ENCODE measurements at places on chromosomes 7 and 10.

DNA sequence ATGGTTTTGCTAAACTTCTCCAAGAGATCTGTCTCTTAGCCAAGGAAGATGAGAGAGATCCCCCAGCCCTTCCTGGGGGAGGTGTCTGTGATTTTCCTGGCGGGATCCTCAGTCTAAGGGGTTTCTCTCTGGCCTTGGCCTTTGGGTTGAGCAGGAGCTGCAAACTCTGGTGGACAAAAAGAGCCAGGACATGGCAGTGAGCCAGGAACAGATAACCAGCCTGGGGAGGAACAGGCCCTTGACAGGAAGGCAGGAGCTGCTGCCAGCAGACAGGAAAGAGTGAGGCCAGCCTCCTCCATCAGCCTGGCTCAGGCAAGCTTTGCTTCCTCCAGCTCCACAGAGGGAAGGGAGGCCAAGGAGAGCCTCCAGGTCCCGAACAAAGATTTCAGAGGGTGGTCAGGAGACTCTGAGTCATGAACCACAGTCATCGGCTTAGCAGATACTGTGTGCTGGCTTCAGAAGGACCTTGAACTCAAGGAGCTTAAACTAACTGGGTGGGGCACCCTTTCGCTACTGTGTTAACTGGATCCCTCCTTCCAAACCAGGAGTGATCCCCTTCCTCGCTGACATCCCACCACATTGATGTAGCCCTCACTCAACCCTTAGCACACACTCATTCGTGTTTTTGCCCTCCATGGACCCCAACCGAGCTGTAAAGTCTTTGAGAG is 34.7 kb downstream of the DDIT4 start:
- no peak for DNase-seq

DNA sequence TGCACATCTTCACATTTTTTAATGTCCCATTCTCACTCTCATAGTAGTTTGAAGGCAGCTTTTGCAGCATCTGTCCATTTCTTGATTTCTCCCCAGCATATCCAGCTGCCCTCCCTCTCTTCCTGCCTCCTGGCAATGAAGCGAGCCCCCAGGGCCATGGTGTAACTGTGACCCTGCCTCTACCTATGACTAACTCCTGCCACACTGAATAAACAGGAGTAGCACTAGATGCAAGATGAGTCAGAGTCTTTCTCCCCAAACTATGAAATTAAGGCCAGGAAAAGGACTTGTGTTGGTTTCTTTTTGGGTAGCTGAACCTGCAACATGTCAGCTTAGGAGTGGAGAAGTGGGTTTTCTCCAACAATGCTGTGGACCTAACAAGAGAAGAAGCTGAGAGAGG is 329.0 kb downstream of the RNLS start:
- no peak for DNase-seq

DNA sequence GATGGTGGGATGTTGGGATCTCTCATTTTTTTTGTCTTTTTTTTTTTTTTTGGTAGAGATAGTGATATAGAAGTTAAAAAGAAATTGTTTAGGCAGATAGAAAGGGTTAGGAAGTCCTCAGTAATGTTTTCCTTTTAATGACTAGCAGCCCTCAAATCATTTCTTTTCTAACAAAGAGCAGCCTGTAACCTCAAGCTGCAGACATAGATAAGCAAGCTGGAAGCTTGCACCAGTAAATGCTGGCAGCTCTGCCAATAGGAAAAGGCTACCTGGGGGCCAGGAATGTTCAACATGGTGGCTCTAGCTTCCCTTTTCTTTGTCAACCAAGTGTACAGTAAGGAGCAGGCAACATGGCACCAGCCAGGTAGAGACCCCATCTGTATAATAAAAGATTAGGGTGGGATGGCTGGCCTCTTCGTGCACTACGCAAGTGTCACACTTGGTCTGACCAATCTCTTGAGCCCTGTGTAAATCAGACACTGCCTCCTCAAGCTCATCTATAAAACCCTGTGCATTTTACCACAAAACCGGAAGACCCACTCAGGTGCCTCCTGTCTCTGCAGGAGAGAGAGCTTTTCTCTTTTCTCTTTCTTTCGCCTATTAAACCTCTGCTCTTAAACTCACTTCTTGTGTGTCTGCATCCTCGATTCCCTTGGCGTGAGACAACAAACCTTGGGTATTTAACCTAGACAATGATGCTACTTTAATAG is 212.9 kb downstream of the SNX10 start:
- no peak for DNase-seq

GRCh38 chr7:12861070-12861469 is 173.6 kb downstream of the ARL4A start:
- DNase-seq: peak; percentile 9

DNA sequence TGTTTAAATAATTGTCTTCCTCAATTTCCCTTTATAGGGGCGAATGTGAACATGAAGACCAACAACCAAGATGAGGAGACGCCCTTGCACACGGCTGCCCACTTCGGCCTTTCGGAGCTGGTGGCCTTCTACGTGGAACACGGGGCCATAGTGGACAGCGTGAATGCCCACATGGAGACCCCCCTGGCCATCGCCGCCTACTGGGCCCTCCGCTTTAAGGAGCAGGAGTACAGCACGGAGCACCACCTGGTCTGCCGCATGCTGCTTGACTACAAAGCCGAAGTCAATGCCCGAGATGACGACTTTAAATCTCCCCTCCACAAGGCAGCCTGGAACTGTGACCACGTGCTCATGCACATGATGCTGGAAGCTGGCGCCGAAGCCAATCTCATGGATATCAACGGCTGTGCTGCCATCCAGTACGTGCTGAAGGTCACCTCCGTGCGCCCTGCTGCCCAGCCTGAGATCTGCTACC is 42.1 kb downstream of the ASB4 start:
- no peak for DNase-seq

DNA sequence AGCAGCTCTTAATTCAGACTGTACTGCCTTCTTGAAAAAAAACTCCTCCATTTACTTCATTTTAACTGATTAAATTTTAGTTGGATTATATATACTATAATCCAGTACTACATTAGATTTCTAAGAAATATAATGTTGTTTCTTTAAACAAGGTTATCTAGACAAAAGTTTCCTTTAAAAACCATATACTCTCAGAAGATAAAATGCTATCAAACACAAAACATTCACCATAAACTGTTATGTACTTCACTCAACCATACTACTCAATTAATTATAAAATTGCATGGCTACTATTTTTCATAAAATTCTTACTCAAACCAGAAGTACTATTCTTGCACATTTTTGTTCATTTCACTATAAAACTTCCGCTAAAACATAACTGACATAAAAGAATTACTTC is 12.7 kb downstream of the GPR22 start:
- no peak for DNase-seq

- no peak for DNase-seq
Measured at GRCh38 chr10:45052700-45053099, 52.0 kb downstream of the ZNF22 start.

DNA sequence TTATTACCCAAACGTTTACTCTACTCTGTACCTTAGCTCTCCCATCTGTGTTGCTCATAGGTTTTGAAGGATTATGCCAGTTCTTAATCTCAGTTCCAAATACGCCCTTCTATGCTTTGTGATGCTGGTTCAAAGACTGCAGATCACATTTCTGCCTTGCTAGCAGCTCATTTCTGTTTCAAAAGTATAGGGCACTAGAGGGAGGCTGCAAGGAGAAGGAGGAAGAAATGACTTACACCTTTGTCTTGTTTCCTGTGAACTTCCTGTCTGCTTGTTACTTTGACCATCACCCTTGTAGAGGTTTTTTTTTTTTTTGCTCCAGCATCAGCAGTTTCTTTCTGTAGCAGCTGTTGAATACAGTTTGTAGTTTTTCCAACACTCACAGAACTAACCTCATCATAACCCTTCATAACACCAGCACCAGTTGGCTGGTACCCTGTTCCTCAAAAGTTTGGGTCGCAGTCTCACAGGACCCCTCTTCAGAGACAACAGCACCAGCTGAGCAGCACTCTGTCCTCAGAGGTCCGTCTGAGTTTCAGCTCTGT is 16.5 kb downstream of the SLK start:
- no peak for DNase-seq

DNA sequence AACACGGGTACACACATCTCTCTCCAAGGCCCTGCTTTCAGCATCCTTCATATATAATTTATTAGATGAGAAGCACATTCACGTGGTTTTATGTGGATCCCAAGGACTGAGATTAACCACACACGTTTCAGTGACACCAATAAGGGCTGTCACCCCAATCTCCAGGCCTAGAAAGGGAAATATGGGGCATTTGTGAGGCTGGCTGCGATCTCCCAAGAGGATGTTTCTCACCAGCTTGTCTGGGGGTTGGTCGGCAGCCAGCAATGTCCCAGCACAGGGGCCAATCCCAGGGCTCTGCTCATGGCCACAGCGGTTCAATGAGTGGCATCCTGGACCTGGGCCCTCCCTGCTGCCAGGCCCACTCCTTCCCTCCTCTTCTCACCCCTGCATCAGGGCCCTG is 115.5 kb downstream of the ITIH5 start:
- DNase-seq: no peak

DNA sequence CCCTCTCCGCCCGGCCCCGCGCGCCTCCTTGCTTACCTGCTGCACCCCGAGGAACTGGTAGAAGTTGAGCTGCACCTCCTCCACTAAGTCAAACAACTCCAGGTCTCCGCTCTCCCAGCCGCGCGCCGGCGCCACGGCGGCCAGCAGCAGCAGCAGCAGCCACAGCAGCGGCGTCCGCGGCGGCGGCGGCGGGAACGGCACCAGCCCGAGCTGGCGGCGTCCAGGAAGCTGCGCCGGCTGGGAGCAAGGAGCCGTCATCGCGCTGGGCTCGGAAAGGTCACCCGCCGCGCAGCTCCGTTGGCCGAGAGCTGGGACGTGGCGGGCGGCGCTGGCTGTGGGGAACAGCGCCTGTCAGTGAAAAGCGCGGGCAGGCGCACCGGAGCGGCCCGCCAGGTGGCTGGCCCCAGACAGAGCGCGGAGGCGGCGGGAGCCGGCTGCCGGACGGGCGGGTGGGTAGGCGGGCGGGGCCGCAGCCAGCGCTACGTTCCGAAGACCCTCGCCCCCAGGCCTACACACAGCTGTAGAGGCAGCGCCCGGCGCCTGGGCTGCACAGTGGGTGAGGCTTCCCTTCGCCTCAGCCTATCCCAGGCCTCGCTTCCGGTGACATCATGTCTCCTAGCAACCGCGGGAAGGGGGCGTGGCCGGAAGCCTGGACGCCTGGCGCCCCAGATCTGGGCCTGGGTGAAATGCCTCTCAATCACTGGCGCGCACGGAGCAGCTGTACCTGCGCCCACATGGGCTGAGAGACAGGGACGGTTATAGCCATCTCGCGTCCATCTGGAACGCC is at the start of gene DNAJC1:
DNAJC1 (minus strand) TSS at position 554 of the 787 bp plus-strand sequence; CDS start at position 258, 296 bp downstream.
- DNase-seq: peak; percentile 96

DNA sequence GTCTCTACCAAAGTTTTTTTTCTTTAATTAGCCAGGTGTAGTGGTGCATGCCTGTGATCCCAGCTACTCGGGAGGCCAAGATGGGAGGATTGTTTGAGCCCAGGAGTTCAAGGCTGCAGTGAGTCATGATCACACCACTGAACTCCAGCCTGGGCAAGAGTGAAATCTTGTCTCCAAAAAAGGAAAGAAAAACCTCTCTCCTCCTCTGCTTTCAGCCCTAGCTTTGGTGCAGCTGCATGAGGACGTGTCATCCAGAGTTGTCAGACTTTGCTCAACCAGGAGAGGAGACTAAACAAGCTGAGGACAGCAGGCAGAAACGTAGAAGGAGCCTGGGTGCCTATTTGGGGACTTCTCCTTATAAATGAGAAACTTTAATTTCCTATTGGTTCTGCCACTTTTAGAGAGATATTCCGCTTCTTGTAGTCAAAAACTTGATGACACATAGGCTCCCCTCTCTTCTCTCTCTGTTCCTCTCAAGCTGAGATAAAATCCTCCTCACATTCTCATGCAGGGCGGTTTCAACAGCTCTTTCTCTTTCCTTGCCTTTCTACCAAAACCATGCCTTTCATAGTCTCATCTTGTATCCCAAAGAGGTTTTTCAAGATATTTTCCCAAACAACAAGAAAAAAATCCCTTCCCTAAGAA is 205.4 kb downstream of the ARHGAP12 start:
- peak; percentile 17 for DNase-seq

GRCh38 chr10:7288060-7288690 is 122.7 kb downstream of the SFMBT2 start:
- DNase-seq: no peak

DNA sequence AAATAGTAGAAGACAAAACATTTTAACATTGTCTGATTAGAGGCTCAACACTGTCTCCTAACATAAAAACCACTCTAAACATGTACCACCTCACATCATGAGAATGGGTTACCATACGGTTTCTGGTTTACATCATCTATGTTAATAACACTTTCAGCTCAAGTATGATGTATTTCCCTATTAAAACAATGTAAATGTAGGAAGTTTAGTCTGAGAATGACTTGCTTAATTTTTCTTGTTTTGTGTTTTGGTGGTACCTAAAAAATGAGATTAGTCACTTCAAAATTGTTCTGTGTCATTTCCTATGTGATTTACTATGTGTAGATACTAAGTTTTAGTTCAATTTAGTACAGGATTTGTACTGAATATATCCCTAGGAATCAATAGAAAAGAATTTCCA is 195.8 kb upstream of the SEMA3C start:
- no peak for DNase-seq

DNA sequence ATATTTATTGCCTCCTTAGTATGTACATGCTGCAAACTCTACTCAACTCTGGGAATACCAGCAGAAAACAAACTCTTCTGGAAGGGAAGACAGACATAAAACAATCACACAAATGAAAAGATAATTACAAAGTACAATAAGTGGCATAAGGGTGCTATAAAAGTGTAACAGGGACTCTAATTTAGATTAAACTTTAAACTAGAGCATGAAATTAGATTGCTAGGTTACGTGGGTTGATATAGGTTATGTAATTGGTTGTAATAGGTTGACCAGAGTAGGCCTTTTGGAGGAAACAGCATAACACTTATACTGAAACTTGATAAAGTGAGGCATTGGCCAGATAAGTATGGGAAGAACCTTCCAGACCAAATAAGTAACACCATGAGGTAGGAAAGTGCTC is 26.2 kb upstream of the DKK1 start:
- no peak for DNase-seq

DNA sequence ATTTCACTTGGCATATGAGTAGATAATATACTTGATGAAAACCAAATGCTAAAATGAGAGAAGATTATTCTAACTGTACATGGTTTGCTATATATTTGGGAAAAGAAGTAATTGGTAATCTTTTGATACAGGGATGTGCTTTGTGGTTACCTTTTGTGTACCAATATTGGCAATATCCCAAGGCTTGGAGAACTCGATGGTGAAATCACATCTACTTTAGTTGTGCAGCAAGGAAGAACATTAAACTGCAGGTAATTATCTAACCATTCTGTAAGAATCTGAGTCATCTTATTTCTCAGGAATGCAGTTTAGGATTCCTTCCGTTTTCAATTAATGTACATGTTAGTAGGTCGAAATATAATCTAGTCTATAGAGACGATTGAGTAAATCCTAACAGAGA is 64.1 kb downstream of the SRI start:
- no peak for DNase-seq

Measured in putamen (tissue), 1 donor.